Mesothelial cell of epicardium (in vitro differentiated cells): ENCODE measurements at places on chromosomes 12 and 14. TPM values are rescaled to one million over a fixed set of nuclear protein-coding genes. Genes with fewer than 3 reads are reported as not detected.

GRCh38 chr12:69438539-69438938 is 31.6 kb upstream of the FRS2 start:
- no peak for DNase-seq
- no peak overlapping the region for H3K27ac ChIP-seq
- no peak overlapping the region for H3K4me3 ChIP-seq
- H3K36me3 ChIP-seq = no peaks in the 10 kb centered on the region

GRCh38 chr12:107704041-107704440 is 18.4 kb downstream of the PWP1 start:
- no peaks in the 10 kb centered on the region for H3K27me3 ChIP-seq
- peaks cover 88% of the 10 kb centered on the region for H3K36me3 ChIP-seq
- H3K4me1 ChIP-seq = no peaks in the 10 kb centered on the region
- no peak for DNase-seq

DNA sequence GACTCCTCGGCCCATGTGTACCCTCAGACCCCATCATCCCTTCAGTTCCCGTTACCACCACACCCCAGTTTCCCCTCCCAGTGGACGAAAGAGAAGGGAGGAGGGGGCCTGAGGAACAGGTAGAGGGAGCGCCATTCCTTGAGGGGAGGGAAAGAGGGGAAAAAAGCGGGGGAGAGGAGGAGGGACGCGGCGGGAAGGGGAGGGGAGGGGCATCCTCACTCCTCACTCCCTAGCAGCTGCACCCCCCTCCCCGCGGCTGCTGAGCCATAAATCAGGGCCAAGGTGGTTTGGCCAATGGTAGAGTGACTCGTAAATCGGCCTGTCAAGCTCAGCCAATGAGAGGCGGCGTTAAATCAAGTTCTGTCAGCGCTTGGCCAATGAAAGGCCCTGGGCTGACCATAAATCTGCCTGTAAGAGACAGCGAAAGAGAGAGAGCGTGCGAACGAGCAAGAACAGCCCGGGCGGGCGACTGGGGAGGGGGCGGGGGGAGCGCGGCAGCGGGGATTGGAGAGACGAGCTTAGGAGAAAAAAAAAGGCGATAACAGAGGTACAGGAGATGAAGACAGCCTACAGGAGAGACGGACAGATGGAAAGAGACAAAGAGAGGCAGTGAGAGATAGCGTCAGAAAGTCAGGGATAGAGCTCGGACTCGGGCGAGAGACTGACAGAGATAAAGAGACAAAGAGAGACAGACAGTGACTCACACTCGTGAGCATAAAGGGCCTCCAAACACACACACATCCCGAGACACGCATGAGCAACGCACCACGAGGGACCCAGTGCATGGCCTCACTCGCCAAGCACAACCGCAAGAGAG is 5.1 kb downstream of the GPR84 start:
- no peaks in the 10 kb centered on the region for H3K36me3 ChIP-seq
- H3K27ac ChIP-seq = no peak overlapping the region
- no peaks in the 10 kb centered on the region for H3K27me3 ChIP-seq
- H3K4me1 ChIP-seq = peaks cover 9% of the 10 kb centered on the region

DNA sequence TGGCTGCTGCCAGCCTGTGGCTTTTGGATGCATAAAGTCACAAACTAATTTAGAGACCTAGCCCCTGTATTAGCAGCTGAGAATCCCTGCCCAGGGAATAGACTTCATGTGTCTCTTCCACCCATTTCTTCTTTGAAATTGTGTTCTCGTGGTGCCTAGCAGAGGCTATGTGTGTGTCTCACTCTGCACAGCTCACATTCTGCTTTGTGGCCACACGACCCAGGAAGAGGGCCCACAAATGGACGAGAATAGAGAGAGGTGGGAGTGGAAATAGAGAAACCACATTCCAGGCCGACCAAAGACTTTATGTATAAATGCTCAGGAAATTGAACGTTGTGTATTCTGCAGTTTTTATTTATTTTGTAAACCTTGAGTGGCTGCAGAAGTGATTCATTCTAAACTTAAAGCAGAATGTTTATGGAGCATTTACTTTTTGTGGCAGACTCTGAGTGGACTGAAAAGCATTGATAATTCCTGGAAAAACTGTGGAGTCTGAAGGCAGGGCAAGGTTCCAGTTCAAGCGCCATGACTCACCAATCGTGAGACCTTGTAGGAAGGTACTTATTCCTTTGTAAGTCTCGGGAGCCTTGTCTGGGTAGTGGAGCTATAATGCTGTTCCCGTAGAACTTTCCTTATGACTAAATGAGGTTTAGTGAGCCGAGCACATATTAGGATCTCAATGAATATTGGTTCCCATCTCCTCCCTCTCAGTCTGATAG is 9.1 kb downstream of the B4GALNT3 start:
- H3K4me3 ChIP-seq = no peak overlapping the region
- peaks cover 4% of the 10 kb centered on the region for H3K4me1 ChIP-seq
- H3K27me3 ChIP-seq = peaks cover 19% of the 10 kb centered on the region
- H3K36me3 ChIP-seq = no peaks in the 10 kb centered on the region

GRCh38 chr14:72894323-72894622 is 372 bp upstream of the DPF3 start:
- H3K36me3 ChIP-seq = no peaks in the 10 kb centered on the region
- no peak overlapping the region for H3K27ac ChIP-seq
- DNase-seq = no peak
- peaks cover 73% of the 10 kb centered on the region for H3K27me3 ChIP-seq

Gene PYGL
- 19.9 to 21.6 TPM (median 20.8 TPM) in 3 replicates for total RNA-seq

DNA sequence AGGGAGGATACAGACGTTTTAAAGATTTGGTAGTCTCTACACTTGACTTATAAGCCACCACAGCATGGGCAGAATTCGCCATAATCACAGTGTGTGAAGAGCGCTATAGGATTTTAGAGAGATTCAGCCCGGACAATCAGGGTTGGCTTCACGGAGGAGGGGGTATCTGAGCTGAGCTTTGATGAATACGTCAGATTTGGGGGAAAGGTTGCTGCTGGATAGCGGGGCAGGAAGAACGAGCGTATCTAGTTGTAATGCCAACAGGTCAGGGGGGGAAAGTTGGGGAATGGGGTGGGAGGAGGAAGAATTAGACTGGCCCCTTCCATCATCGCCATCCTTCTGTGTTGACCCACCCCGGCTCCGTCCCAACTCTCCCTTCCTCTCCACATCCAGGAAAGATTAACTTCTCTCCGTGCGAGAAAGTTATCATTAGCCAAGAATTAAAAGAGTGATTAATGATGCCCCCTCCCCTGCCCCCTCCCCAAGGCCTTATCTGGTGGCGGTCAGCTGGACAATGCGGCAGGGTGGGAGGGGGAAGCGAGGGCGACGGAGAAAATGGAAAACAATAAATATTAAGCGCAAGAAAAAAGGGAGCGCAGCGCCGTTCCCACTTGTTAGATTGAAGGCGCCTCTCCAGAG is 13.5 kb upstream of the GPATCH2L start:
- no peak overlapping the region for H3K27ac ChIP-seq
- peak overlapping the region; percentile 59 for H3K4me3 ChIP-seq
- peaks cover 2% of the 10 kb centered on the region for H3K36me3 ChIP-seq
- peaks cover 10% of the 10 kb centered on the region for H3K4me1 ChIP-seq
- H3K27me3 ChIP-seq = peaks cover 89% of the 10 kb centered on the region

DNA sequence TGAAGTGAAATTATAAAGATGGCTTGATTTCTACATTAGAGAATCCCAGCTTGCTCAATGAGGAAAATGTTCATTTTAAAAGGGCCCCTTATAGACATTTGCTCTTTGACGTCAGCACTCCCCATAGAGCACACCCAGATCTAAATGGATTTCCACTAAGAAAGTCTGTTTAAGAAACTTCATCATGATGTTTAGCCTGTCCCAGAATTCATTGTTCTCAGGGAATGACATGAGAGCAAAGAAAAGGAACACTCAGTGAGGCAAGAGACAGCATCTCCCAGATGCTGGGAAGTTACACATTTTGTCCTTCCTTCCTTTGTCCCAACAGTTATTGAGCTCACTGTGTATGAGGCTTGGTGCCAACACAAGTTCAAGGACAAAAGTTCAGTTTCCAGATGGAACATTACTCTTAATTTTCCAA is 4.9 kb downstream of the PHLDA1 start:
- H3K36me3 ChIP-seq = no peaks in the 10 kb centered on the region
- no peaks in the 10 kb centered on the region for H3K27me3 ChIP-seq
- DNase-seq = no peak
- H3K4me3 ChIP-seq = no peak overlapping the region
- H3K4me1 ChIP-seq = peaks cover 30% of the 10 kb centered on the region

DNA sequence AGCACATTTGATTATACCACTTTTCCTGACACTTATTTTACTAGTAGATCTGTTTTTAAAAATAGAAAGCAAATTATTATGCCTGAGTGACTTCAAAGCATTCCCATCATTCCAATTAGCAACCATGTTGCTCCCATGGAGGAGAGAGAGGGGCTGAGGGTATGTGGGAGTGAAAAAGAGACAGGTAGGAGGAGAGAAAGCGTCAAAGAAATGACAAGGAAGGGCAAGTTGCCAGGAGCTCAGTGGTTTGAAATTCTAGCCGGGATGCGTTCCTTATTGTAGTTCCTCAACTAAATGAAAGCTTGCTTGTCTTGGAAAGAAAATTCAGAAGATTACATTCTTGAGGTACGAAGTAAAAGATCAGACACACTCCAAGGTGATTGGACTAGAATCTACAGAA is 92.4 kb upstream of the PKP2 start:
- peak overlapping the region; percentile 8 for H3K4me3 ChIP-seq
- H3K27ac ChIP-seq = peak overlapping the region; percentile 92
- H3K27me3 ChIP-seq = no peaks in the 10 kb centered on the region
- H3K4me1 ChIP-seq = peaks cover 73% of the 10 kb centered on the region
